Activated CD4-positive, alpha-beta T cell treated with anti-CD3 and anti-CD28 coated beads, Interleukin-2, amount 50 U/mL, for 1 hour (primary cell): ENCODE measurements at places on chromosomes 2 and 18.

DNA sequence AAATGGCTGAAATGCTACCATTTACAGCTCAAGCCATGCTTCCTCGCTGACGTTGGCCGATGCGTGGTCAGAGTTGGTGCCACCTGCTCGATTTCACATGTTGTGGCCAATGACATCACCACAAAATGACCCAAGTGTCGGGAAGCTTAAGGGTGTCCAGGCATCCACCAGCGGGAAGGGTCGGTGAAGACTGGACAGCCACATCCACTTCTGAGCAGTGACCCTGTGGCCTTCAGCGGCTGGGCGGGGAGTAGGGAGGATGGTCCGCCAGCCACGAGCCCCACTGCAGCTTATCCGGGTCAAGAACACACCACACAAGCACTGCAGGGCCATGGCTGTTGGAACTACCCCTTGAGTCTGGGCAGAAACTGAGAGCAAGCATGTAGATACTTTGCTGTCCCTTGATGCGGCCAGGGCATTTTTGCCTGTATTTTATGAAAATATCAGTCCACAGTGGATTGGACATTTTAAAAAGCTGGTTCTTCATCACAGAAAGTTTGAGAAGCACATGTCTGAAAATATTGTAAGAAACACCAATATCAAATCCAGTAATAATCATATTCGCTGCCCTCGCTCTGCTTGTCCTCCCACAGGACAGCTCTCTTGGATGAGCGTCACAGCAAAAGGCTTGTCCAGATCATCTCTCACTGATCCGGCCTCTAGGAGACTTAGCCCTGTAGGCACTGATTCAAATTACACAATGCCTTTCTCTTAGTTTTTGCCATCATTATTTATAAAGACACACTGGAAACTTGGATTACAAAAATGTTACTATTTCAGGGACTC lies 174.0 kb downstream of the TWIST2 start:
- no peak for DNase-seq

DNA sequence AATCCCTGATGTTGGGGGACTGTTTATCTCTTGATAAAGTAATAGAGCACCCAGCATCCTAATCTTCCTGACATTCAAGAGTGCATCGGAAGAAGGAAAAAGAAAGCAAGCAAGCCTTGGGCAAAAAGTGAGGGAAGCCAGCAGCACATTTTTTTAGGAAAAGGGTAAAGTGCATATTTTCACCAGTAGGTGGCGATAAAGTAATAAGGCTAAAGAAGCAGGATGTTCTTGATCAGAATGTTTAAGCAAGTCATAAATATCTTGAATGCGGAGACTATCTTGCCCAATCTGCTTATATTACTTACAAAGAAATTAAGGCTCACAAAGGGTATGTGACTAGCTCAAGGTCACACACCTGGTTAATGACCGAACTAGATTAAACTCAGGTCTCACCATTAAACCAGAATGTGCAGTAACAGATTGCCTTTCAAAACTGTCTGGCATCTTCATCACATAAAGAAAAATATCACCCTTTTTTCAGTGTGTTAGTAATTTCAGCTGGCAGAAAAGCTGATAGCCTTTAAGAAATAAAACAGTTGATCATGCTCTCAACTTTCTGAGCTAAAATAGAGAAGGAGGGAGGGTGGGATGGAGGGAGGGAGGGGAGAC lies 83.8 kb downstream of the VIT start:
- no peak for DNase-seq

DNA sequence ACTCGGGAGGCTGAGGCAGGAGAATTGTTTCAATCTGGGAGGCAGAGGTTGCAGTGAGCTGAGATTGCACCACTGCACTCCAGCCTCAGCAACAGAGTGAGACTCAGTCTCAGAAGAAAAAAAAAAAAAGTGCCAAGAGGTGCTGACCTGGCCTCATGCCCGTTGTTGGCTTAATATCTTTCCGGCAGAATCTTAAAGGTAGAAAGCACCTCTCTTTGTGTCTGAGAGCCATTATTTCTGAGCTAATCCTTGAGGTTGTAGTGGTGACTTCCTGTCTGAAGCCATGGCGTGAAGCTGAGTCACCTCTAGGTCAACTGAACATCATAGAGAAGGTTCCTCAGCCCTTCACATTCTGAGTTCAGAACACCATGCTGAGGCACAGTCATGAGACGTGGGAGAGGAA lies 60.4 kb downstream of the WDSUB1 start:
- no peak for DNase-seq

DNA sequence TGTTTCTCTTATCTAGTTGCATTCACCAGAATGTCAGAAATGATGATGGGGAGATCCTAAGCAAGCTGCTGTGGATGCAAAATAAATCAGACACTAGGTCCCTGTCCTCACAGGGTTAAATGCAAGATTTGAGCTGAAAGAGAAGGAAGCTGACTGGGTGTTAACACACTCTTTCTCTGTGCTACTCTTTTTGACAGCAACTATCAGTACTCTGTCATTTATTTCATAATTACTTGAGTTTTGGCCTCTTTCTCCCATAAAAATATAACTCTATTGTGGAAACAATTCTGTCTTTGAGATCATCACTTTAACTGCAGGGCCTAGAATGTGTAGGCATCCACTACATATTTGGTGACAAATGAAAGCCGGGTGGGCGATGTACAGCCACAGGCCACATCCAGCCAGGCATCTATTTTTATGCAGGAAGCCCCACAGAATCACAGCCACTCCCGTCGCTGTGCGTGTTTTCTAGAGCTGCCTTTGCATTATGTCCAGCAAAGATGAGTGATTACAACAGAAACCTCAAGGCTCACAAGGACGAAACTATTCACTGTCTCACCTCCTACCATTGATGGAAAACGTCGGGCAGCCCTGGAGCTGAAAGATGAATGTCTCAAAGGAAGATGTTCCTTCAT lies 849.0 kb downstream of the RNF144A start:
- DNase-seq: no peak

GRCh38 chr2:195759877-195760276 lies 102.9 kb downstream of the SLC39A10 start:
- no peak for DNase-seq

DNA sequence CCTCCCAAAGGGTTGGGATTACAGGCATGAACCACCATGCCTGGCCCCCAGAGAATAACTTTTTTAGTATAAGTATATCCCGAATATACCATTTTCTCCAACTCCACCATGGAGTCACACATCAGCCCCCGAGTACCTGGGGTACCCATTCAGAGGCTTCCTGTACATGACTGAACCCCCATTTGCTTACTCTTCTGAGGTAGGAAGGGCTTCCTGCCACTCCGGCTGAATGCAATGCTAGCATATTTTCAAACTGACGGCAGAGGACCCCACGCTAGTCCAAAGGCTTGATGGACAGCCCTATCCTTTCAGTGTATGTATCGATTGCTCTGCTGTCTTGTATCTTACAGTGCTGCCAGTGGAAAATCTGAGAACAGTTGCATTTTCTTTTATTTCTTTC lies 220.6 kb upstream of the SH3BP4 start:
- DNase-seq: no peak

- no peak for DNase-seq
Observed at GRCh38 chr2:174551697-174552096, 45.9 kb downstream of the WIPF1 start.

GRCh38 chr2:127188797-127189196 lies 31.3 kb downstream of the CYP27C1 start:
- DNase-seq: no peak
